HepG2 (cell line): ENCODE measurements at places on chromosomes 1 and 21. TPM values are rescaled to one million over a fixed set of nuclear protein-coding genes. Genes with fewer than 3 reads are reported as not detected.

GRCh38 chr21:33760641-33761440 is 118.5 kb downstream of the ITSN1 start:
- DNase-seq: no peak

- no peak for DNase-seq
Observed at GRCh38 chr1:231242516-231243198, 1.6 kb downstream of the GNPAT start.

- peak; percentile 78 for DNase-seq
Observed at GRCh38 chr1:109823543-109824348, 60.0 kb upstream of the EPS8L3 start.

DNA sequence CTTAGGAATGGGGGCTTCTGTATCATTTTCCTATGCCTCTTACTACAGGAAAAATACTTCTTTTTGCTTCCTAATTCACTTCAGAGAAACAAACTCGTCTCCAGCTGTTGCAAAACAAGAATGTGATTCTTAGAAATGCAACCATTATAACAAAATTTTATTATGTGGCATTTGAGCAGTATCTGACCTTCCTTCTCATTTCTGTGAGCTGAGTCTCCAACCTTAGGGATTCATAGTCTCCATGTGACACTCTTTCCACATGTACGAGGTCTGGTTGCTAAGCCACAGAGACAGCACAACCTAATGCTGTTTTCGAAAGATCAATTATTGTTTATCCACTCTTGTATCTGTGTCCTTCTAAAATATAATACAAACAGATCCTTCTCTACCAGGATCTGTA is 75.3 kb upstream of the RGS4 start:
- DNase-seq: no peak

GRCh38 chr1:53681977-53682685 is 56.8 kb downstream of the GLIS1 start:
- peak; percentile 41 for DNase-seq

- DNase-seq: peak; percentile 50
Observed at GRCh38 chr1:182185842-182186756, 124.6 kb upstream of the ZNF648 start.

DNA sequence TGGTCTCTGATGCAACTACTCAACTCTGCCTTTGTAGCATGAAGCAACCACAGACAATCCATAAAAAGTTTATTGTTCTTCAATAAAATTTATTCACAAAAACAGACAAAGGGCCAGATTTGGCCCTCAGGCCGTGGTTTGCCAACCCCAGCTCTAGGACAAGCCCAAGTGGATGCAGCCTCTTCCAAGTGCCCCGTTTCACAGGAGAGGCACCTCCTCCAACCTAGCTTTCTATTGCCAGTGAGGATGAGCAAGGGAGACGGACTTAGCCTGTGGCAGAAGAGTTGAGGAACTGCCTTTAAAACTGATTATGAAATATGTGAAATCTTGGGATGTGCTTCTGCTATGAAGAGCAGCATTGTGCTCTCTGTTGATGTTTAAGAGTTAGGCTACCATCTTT is 105.4 kb downstream of the PSMG1 start:
- DNase-seq: no peak

DNA sequence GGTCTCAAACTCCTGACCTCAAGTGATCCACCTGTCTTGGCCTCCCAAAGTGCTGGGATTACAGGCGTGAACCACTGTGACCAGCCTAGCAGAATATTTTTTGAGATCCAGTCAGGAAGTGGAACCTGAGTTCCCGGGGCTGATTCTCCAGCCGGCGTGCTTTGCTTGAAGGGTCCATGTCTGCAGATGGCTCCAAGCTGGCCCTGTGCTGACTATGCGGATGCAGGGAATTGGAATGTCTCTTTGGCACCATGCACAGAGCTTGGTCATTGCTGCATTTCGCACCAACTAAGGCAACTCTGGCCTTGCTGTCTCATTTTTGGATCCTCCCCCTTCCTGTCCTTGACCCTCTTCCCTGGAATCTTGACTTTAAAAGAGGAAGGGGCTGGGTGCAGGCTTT is 28.1 kb downstream of the ARHGEF10L start:
- no peak for DNase-seq

- no peak for DNase-seq
Observed at GRCh38 chr1:114100148-114100547, 53.5 kb downstream of the SYT6 start.

DNA sequence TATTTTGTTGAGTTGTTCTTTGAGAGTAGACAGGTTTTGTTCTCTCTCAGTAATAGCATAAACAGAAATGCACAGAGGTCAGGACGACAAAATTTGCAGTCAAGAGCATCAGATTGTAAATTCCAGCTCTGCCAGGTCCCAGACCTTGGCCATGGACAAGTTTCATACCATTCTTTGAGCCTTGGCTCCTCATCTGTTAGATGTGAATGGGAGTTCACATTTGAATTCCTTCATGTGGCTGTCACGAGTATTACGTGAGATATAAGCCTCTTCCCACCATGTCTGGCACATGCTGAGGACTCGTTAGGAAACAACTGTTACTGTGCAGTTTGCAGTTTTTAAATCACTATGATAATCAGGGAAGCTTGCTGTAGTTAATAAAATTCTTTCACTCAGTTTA is 93.2 kb upstream of the KCTD3 start:
- DNase-seq: no peak

DNA sequence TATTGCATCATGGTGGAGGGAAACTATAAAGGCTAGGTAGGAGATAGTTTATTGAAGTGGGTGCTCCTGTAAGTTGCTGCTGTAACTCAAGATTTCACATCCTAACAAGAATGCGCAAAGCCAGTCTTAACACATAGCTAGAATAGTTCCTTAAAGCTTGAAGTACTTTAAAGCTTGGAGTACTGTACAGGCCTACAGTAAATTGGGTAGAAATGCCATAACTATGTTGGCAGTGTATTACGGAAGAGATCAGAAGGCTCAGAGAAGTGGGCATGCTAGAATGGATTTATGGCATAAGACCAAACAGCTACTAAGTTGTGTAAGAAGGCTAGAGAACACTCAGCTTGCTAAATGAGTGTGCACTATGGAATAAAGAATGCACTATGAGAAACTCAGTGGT is 44.5 kb downstream of the DMRTA2 start:
- no peak for DNase-seq

- DNase-seq: no peak
Observed at GRCh38 chr1:209324901-209325871, 258.3 kb upstream of the CAMK1G start.

GRCh38 chr1:183543619-183544204 is 46.5 kb downstream of the NCF2 start:
- DNase-seq: peak; percentile 50

- no peak for DNase-seq
Observed at GRCh38 chr1:157274698-157275534, 136.7 kb upstream of the ETV3 start.

GRCh38 chr1:170321113-170321512 is 175.4 kb downstream of the NTMT2 start:
- no peak for DNase-seq

DNA sequence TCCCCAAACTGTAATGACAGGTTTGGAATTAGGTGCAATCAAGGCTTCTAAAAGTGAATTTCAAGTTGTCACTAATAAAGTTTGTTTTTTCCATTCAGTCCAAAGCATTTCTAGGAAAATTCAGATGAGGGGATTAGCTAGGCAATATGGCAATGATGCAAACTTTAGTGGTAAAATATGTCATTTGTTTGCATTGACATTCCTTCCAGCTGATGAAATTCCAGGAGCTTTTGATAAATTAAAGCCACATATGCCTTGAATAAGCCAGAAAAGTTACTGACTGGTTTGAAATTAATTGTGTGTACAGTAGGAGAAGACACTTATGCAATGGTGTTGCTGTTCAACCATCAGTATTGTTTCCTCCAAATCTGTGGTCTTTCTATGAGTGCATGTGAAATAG is 57.8 kb downstream of the MROH9 start:
- DNase-seq: no peak

- no peak for DNase-seq
Observed at GRCh38 chr1:44061857-44062256, 30.6 kb upstream of the SLC6A9 start.

DNA sequence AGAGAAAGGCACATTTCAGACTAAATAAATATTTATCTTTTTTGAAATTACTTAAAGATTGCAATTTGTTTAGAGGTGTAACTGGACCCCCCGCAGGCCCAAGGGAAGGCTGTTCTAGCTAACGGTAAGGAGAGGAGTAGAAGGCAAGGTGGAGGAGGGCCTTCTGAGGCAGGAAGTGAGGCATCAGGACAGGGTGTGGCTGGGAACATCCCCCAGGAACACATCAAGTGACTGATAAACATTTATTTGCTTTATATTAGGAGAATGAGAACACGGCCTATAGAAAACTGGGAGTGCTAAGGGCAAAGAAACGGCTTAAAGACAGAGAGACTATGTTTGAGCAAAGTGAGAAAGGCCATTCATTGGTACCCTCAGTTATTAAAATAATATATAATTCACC is 23.2 kb downstream of the HIVEP3 start:
- no peak for DNase-seq

- DNase-seq: no peak
Observed at GRCh38 chr1:198258491-198258890, 101.7 kb downstream of the NEK7 start.

DNA sequence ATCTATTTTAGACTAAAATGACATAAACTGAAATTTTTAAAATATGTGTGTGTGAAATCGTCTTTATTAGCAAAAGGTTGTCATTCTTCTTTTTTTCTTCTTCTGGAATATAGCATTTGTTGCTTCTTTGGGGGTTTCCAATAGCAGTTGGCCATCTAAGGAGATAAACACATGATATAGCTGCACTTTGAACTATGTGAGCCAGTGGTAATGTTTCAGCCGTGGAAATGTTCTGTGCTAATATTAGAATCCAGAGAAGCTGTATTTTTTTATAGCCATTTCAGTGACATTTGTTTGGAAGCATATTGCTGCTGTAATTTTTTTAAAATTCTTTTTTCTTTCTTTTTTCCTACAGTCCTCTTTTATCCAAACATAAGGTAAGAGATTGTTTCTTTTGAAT is 75.1 kb downstream of the CNST start:
- DNase-seq: no peak

DNA sequence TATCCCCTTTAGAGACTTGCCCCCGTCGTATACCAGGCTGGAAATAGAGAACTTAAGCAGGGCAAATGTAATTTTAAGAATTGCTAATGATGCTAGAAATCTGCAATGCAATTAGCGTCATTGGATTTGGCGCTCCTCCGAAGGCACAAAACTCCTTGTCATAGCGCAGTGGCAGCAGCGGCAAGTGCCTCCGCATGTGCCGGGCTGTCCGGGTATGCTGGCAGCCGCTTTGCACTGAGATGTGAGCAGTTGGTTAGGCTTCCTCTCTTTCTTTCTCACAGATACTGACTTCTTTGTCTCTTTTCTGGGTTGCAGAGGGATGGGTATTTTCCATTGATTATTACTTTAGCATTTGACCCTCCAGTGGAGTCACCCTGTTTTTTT is 193.4 kb upstream of the LMO4 start:
- no peak for DNase-seq

- no peak for DNase-seq
Observed at GRCh38 chr1:220825819-220826551, 39.3 kb downstream of the MTARC1 start.

DNA sequence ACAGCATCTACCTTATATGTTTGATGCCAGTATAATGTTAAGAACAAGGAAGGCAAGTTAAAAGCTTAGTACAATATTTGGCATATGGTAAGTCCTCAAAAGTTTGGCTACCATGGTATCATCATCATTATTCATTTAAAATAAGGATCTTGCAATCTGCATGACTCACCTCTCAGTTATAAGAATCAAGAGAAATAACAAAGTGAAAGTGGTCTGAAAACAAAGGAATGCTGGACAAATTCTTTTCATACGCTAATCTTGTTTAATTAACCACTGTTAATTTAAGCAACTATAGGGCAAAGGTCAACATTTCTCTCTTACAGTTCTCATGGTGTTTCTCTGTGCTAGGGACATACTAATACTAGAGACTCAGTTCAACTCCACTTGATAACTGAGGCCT is 13.0 kb upstream of the CLDN19 start:
- DNase-seq: no peak

DNA sequence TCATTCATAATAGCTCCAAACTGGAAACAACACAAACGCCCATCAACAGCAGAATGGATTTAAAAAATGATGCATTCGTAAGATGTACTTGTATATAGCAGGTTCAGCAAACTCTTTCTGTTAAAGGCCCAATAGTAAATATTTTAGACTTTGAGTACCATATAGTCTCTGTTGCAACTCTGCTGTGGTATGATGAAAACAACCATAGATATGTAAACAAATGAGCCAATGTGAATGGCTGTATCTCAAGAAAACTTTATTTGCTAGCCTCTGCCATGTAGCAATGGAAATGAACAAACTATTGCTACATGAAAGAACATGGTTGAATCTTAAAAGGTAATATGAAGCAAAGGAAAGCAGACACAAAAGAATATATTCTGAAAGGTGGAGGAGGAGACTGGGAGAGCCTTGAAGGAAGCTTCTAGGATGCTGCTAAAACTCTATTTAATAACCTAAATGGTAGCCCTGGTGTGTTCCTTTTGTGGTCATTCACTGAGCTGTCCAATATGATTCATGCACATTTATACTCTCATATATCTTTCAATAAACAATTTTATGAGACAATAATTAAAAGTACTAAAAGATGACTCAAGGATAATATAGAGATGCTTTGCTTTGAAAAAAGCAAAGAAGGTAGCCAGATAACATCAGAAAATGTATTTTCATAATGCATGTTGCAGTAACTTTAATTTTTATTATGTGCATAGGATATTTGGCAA is 29.1 kb upstream of the FMO3 start:
- DNase-seq: no peak

- DNase-seq: no peak
Observed at GRCh38 chr1:54342288-54342687, 63.9 kb downstream of the SSBP3 start.

DNA sequence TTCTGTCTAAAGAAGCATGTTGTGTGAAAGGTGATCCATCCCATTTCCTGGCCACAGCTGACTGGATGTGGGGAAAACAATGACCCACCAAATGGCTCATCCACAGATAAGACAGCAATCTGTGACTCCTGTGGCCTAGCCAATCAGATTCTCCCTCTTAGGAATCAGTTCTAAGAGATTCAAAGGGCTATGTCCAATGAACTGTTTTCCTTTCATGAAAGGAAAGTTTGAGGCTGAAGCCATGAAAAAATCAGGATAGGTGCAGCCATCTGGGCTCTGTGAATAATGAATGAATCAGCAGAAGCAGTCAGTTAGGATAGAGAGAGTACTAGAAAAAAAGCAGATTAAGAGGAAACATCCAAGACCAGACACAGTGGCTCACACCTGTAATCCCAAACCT is 164.7 kb downstream of the NRIP1 start:
- DNase-seq: no peak

- DNase-seq: no peak
Observed at GRCh38 chr21:36657999-36658398, 40.9 kb upstream of the SIM2 start.

- DNase-seq: no peak
Observed at GRCh38 chr1:66671455-66671854, 80.8 kb upstream of the DYNLT5 start.

GRCh38 chr1:111515291-111516004 is 12.0 kb upstream of the ADORA3 start:
- DNase-seq: no peak

Gene SLC22A15
- 0.24 and 0.27 TPM in 2 replicates for total RNA-seq

Gene CAPN9
- total RNA-seq: 0.17 and 0.31 TPM in 2 replicates

Gene CSF3R
- 3.5 and 11.9 TPM in 2 replicates for total RNA-seq

Gene AADACL3
- not detected in 2 replicates for total RNA-seq

Gene NID1
- total RNA-seq: 29.3 and 50.2 TPM in 2 replicates

Gene MPC2
- 136 and 167 TPM in 2 replicates for total RNA-seq

Gene BMP8A
- total RNA-seq: not detected in 2 replicates

Gene SCCPDH
- 62.3 and 65.6 TPM in 2 replicates for total RNA-seq

Gene OPTC
- total RNA-seq: not detected in 2 replicates

Gene LY9
- total RNA-seq: not detected in 2 replicates

Gene TNFAIP8L2
- total RNA-seq: not detected in 2 replicates

Gene PADI2
- not detected in 2 replicates for total RNA-seq

Gene LHX8
- total RNA-seq: not detected in 2 replicates

Gene VWA5B1
- not detected in 2 replicates for total RNA-seq
